Stimulated activated CD8-positive, alpha-beta memory T cell treated with anti-CD3 and anti-CD28 coated beads, Interleukin-12 subunit alpha, Interleukin-12 subunit beta, amount 100 ng/mL, for 1 hour (primary cell): ENCODE measurements at places on chromosomes 2 and 18.

- no peak for DNase-seq
These were observed 416.2 kb upstream of the ID2 start for GRCh38 chr2:8265476-8266226.

DNA sequence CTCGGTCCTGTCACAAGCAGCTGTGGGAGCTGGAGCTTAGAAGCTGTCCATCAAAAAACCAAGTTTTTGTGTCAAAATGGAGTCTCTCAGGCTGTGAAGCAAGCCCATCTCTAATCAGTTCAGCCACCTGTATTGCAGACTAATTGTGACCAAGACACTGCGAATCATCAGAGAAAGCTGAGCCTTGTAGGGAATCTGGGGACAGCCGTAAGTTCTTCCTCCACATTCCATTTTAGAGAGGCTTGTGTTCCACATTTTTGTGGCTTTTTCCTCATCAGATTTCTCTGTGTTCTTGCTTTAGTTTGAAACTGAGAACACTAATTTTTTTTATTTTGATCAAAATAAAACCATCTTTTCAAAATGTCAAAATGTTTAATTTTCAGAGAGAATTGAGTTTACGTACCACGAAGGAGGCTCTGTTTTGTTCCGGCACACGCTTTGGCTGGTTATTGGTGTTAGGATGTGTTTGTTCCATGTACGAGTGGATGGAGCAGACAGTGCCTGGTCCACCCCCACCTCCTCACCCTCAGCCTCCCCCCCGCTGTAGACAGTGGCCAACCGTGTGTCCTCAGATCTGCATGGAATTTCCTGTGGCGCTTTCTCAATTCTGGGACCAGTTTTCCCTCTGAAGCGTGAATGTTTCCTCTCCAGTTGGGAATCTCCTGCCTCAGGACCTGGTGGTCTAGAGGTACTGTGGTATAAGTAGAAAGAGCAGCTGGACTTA, 140.8 kb downstream of the AGAP1 start:
- DNase-seq = no peak

DNA sequence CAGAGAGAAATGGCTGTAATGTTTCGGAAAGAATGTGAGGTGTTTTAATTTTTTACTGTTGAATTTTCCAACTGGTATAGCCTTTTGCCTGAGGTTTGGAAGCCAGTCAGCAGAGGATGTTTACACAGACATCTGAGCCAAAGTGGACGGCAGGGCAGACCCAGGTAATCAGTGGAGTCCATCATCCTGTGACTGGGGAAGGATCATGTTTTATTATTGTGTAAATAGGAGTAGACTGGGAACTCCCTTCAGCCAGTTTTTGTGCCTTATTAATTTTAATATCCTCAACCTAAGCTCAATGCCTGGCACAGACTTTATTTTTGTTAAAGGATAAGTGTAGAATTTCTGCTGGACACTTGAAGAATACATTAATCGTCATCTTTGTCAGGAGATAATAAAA, 142.0 kb upstream of the GAREM1 start:
- DNase-seq = no peak

DNA sequence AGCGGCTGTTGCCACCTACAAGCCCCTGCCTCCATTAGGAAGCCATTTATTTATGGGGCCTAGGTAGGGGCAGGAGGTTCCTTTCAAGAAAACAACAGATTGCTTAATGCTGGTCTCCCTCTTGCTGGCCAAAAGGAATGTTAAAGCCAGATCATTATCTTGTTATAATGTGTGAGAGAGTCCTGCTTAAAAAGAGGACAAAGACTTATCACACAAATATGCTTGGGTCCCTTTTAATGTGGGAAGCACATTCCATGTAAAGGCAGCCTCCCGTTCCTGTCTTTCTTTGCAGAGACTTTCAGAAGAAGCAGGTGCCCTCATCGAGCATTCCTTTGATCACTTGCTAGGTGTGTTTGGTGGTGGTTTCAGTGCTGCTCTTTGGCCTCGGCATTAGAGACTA, 76.4 kb downstream of the AGAP1 start:
- no peak for DNase-seq

- no peak for DNase-seq
These were observed 340.6 kb downstream of the PAX3 start for GRCh38 chr2:221958224-221958623.

GRCh38 chr2:219495531-219496122, 3.1 kb upstream of the GMPPA start:
- no peak for DNase-seq

- DNase-seq = no peak
These were observed 40.8 kb downstream of the ANKRD44 start for GRCh38 chr2:197269815-197270214.

- no peak for DNase-seq
These were observed 492 bp downstream of the COLEC11 start for GRCh38 chr2:3595404-3595803.

DNA sequence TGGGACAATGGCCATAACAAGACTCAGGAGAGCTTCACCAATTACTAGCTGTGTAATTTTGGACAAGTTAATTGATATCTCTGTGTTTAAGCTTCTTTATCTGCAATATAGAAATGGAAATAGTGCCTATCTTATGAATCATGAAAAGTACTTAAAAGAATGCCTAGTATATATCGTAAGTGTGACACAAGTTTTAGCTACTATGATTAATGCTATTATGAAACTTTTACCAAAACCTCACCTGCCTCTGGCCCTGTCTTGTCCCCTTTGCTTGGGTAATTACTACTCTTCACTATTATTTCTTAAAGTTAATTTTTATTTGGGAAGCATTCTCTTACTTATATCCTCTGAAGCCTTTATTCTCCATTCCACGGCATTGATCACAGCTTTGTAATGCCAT, 75.0 kb upstream of the NETO1 start:
- DNase-seq = no peak

GRCh38 chr2:9658972-9659371, 28.2 kb upstream of the YWHAQ start:
- DNase-seq = no peak

- no peak for DNase-seq
These were observed 464.3 kb upstream of the ID2 start for GRCh38 chr2:8217468-8218030.

DNA sequence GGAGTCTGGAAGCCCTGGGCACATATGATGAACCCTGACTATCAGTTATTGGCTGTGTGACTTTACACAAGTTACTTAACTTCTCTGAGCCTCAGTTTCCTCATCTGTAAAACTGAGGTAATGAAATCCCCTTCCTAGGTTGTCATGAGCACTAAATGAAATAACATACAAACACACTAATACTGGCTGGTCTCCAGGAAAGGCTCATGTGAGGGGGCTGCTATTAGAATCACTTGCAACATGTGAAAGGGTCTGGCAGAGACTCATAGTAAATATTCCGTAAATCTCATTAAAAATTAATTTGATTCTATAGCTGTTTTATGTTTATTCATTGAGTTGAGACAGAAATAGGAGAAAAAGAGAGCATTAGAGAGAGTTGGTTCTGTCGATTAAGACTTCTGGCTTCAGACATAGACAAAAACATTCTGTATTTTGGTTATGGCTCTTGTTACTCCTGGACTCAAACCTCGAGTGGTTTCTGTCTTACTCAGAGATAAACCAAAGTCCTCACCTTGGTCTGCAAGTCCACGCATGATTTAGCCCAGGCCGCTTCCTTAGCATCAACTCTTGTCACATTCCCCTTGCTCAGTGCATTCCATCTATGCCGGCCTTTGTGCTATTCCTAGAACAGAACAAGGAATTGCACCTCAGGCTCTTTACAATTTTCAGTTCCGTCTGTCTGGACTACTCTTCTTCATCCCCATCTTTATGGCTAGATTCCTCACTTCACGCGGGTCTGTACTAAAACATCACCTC, 139.1 kb downstream of the NXPH2 start:
- no peak for DNase-seq
